ENCODE measurements at places on chromosomes 4 and X.

DNA sequence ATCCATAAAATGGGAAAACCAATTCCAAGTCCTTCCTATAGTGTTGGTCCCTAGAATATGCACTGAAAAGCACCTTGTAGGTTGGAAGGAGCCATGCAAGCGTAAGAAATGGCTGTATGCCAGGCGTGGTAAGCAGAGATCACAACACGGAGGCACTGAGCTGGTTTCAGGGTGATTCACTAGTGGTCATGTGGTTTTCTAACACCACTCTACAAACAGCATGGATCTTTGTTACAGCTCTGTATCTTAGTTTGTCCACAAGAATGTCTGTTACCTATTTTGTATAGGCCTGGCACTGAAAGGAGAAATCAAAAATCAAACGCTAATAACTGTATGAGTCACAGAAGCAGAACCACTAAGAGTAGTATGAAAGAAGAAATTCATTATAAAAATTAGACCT, 71.9 kb downstream of the MAGEB17 start:
- no peak for DNase-seq

DNA sequence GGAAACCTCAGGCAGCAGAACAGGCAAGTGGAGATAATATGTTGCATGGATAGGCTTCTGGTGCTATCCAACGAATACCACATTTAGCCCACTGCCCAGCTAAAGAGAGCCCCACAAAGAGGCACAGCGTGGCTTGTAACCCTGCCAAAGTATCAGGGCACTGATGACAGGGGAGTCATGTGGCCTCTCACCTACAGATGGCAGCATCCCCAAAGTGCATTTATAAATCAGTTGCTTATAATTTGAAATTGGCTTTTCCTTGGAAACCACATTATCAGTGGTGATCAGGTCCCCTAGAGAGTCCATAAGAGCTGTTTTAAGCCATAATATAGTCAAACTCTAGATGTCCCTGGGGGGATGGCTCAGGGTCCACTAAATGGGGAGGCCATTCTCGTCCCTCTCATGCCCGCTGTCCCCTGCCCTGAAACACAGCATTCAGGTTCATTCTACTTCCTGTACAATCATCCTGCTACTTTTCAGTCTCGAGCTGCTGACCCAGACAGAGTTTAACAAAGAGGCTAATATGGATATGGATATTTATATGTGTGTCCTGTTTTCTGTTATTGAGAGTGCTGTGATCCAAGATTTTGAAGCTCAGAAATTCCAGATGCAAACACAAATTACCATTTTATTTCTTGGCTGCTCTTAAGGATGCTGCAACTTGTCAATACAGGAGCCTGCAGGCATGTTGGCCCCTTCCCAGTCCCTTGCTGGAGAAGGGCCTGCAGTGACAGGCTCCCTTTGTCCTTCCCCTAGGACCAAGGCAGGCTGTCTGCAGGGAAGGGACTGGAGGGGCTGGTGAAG, 28.5 kb downstream of the SRPX start:
- no peak for DNase-seq

DNA sequence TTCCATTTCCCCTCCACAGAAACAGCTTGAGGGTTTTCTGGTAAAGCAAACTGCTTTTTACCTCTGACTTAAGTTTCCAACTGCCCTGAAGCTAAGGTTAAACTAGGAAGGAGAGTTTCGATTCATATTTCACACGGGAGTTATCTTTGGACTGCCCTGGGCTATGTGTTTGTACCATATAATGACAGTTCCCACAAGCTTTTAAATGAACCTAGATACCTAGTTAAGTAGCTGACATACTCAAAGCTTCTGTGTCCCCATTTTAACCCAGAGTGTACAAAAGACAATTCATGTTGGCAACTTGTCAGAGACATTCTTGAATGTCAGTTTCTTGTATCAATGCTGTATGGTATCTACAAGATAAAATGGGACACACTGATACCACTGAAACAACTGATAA, 1296.6 kb upstream of the IGFBP7 start:
- no peak for DNase-seq

- no peak for DNase-seq
These were observed 62.2 kb downstream of the STOX2 start for GRCh38 chr4:183967266-183967665.

All from activated CD4-positive, CD25-positive, alpha-beta regulatory T cell treated with anti-CD3 and anti-CD28 coated beads, Interleukin-2, amount 50 U/mL, for 16 hours (primary cell).